Progenitor cell of endocrine pancreas (in vitro differentiated cells): ENCODE measurements at places on chromosomes 1 and 21.

- DNase-seq = no peak
- no peak overlapping the region for H3K4me3 ChIP-seq
- H3K27ac ChIP-seq = no peak overlapping the region
- peaks cover 5% of the 10 kb centered on the region for H3K4me1 ChIP-seq
- H3K27me3 ChIP-seq = no peaks in the 10 kb centered on the region
Observed at GRCh38 chr1:51303751-51304251, 26.6 kb downstream of the TTC39A start.

DNA sequence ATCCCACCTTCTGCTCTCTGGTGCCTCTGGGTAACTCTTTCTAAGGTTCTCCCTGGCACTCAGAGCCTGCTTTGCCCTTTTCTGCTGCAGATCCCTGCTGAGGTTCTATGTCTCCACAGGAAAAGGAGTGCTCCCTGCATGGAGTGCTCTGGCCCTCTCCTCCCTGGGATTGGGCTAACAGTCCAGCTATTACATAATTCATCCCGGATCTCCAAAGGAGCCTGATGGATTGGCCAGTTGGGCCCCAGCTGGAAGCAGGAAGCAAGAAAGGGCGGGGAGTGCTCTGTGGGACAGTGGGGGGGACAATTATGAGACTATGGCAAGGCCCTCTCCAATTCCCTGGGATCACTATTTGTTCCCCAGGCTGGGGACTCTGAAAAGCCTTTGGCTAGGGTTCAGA lies 51.9 kb upstream of the GOLT1A start:
- peaks cover 43% of the 10 kb centered on the region for H3K4me1 ChIP-seq
- H3K36me3 ChIP-seq = peaks cover 28% of the 10 kb centered on the region
- no peaks in the 10 kb centered on the region for H3K27me3 ChIP-seq
- no peak overlapping the region for H3K27ac ChIP-seq

DNA sequence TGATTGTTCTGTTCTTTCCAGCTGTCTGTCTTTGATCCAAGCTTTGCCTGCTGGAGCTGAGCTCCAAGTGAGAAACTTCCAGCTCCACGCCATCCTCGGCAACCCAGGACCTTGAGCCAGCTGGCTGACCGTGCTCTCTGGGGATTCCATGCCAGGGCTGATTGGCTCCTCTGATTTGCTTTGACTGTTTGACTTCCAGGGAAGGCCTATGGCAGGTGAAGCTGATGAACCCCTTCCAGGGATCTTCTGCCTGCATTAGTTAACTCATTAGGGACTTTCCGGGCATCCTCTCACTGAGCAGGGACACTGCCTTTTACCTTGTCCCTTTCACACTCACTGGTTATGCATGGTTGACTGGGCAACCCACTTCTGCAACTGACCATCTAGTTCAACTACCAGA lies 406.1 kb downstream of the RPS6KC1 start:
- peaks cover 4% of the 10 kb centered on the region for H3K4me1 ChIP-seq
- H3K27me3 ChIP-seq = peaks cover 5% of the 10 kb centered on the region
- no peak overlapping the region for H3K4me3 ChIP-seq
- DNase-seq = no peak
- H3K27ac ChIP-seq = no peak overlapping the region
- H3K36me3 ChIP-seq = no peaks in the 10 kb centered on the region

DNA sequence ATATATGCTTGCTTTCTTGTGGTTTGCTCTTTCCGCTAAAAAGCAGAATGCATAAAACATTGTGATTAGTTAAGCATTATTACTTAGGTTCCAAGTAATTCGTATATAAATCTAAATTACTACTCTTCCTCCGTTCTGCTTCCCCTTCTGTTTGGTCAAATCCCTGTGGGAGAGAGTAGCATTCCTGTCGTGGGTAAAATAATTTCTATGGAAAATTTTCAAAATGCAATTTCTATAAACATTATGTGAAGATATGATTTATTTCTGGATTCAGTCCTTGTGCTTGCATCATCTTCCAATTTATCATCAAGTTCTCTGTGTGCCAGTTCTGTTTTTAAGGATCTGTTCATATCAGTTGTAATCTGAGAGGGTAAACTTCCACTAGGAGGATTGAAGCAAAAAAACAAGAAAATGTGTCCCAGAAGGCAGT lies 7.2 kb upstream of the WARS2 start:
- H3K4me3 ChIP-seq = no peak overlapping the region
- H3K4me1 ChIP-seq = peaks cover under 1% of the 10 kb centered on the region
- H3K27ac ChIP-seq = no peak overlapping the region

DNA sequence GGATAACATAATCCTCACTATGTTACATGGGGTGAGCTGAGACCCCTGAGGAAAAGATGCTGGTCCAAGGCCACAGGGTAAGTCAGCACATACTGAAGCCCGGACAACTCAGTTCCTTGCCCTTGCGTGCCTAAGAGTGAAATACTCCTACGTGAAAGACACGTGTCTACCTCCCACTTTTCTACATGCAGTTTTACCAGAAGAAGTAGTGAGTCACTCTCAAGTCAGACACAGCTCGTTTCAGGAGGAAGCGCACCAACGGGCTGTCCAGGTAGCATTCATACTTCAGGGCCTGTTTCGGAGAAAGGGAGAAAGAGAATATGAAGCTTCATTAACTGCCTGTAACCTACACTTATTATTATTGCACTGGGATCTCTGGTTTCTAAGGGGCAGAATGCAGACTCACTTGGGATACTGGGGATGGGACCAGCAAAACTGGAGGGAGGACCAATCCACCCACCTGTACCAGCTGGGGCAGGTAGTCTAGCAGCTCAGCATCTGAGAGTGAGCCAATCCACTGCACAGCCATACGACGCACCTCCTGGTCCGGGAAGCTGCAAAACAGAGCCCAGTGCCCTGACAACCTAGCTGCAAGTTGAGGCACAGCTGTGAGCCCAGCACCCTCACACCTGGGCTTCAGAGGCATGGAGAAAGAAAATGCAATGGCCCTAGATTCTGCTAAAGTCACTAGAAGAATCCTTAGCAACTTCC lies 32.4 kb upstream of the PPP1R15B start:
- peaks cover 46% of the 10 kb centered on the region for H3K36me3 ChIP-seq
- peaks cover 4% of the 10 kb centered on the region for H3K4me1 ChIP-seq
- no peak overlapping the region for H3K27ac ChIP-seq
- H3K27me3 ChIP-seq = no peaks in the 10 kb centered on the region

GRCh38 chr1:35164893-35165292 lies 28.1 kb downstream of the SFPQ start:
- H3K27ac ChIP-seq = no peak overlapping the region
- H3K36me3 ChIP-seq = no peaks in the 10 kb centered on the region
- no peak overlapping the region for H3K4me3 ChIP-seq
- no peaks in the 10 kb centered on the region for H3K4me1 ChIP-seq

GRCh38 chr1:112504001-112504660 lies 4.6 kb upstream of the WNT2B start:
- peaks cover 82% of the 10 kb centered on the region for H3K27me3 ChIP-seq
- no peak for DNase-seq
- no peaks in the 10 kb centered on the region for H3K36me3 ChIP-seq
- H3K4me1 ChIP-seq = no peaks in the 10 kb centered on the region
- H3K4me3 ChIP-seq = no peak overlapping the region
- no peak overlapping the region for H3K27ac ChIP-seq

GRCh38 chr1:1197188-1197500 lies 9.2 kb downstream of the TNFRSF18 start:
- peaks cover 11% of the 10 kb centered on the region for H3K36me3 ChIP-seq
- H3K27me3 ChIP-seq = peaks cover 4% of the 10 kb centered on the region
- H3K27ac ChIP-seq = no peak overlapping the region
- no peak overlapping the region for H3K4me3 ChIP-seq

- H3K27ac ChIP-seq = no peak overlapping the region
- no peak for DNase-seq
- H3K4me1 ChIP-seq = peaks cover 8% of the 10 kb centered on the region
Observed at GRCh38 chr1:151134396-151134795, 12.0 kb downstream of the SEMA6C start.

DNA sequence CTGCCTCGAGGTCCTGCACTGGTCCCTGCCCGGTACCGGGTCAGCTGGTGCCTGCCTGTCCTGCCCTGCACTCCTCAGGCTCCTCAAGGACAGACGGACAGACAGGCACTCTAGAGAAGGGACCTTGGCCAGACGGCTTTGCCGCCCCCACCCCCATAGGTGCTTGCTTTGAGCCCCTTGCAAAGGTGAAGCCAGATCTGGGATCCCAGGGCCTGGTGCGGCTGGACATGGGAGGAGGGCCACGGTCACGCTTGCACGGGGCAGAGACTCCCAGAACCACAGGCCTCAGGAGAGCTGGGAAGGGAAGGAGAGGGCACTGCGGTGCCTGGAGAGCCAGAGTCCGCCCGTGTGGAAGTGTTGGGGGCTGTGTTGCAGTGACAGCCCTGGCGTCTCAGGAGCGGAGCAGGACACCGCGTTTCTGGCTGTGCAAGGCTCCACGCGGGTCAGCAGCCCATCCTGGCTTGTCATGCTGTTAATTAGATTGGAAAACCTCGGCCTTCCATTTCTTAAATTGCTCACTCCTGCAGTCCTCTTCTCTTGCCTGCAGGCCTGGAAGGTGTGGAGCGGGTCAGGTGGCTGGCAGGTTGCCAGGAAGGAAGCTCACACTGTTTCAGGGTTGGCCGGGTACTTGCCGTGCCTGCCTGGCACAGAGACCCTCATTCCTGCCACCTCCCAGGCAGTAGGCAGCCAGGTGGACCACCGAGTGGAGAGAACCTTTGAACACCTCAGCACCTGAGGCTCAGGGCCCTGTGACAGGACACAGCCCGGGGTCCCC lies 16.3 kb downstream of the COL18A1 start:
- no peak overlapping the region for H3K27ac ChIP-seq
- H3K27me3 ChIP-seq = no peaks in the 10 kb centered on the region
- no peak for DNase-seq
- peaks cover 41% of the 10 kb centered on the region for H3K4me1 ChIP-seq

DNA sequence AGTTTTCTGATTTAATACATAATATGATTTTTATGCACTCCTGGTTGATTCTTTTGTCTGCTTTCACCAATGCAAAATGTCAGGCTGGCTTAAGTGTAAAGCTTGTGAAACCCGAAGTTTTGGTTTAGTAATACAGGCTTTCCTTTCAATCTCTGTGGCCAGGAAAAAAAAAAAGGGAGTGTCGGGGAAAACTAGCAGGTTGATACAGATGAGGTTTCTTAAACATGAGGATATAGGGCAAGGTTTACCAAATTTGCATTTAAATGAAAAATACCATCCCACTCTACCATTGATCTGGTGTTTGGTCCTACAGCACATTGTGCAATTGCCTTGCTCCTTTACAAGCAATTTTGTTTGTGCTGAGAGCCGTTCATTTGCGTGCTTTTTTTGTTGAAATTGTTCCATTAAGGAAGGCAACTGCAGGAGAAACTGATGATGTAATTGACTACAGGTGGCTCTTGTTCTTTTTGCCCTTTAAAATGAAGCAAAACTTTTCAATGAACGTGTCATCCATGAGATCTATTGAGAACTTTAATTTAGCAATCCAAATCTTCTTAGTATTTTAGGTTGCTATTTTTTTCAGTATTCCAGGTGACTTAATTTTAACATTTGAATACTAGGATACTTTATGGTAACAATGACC lies 22.7 kb downstream of the CLIC6 start:
- H3K27me3 ChIP-seq = no peaks in the 10 kb centered on the region
- H3K4me3 ChIP-seq = no peak overlapping the region
- no peak overlapping the region for H3K27ac ChIP-seq
- DNase-seq = no peak

- H3K4me3 ChIP-seq = no peak overlapping the region
- DNase-seq = no peak
- H3K27ac ChIP-seq = no peak overlapping the region
- H3K27me3 ChIP-seq = peaks cover 2% of the 10 kb centered on the region
Observed at GRCh38 chr1:229900220-229900619, 166.8 kb upstream of the GALNT2 start.

DNA sequence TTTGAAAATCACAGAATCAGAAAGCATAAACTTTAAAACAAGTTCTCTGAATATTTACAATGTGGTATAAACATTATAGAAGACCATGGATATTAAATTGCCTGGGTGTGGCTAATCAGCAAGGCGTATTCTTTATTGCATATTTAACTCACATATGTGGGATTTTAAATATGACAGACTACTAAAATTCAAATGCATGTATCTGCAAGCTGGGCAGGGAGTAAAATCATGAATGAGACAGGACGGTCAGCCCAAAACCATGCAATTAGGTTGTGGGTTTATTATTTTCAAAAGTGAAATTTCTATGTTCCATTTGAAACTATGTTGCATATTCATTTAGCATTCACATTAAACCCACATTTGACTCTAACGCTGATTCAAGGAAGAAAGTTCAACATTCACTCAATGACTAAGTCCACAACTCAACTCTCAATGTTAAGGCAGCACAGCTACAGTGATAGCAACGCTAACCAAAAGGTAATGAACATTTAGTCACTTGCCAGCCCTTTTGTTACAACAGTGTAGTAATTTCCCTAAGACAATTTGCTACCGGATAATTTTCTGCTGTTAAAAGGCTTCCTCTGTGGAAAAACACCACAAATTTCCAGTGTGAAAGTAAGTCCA lies 6.3 kb upstream of the SYNJ1 start:
- H3K27ac ChIP-seq = no peak overlapping the region
- no peak for DNase-seq
- H3K4me3 ChIP-seq = no peak overlapping the region
- H3K4me1 ChIP-seq = no peaks in the 10 kb centered on the region
- H3K27me3 ChIP-seq = no peaks in the 10 kb centered on the region

GRCh38 chr1:68046423-68046822 lies 4.0 kb downstream of the DIRAS3 start:
- H3K4me1 ChIP-seq = peaks cover 5% of the 10 kb centered on the region
- DNase-seq = no peak
- no peaks in the 10 kb centered on the region for H3K36me3 ChIP-seq
- H3K27ac ChIP-seq = no peak overlapping the region

DNA sequence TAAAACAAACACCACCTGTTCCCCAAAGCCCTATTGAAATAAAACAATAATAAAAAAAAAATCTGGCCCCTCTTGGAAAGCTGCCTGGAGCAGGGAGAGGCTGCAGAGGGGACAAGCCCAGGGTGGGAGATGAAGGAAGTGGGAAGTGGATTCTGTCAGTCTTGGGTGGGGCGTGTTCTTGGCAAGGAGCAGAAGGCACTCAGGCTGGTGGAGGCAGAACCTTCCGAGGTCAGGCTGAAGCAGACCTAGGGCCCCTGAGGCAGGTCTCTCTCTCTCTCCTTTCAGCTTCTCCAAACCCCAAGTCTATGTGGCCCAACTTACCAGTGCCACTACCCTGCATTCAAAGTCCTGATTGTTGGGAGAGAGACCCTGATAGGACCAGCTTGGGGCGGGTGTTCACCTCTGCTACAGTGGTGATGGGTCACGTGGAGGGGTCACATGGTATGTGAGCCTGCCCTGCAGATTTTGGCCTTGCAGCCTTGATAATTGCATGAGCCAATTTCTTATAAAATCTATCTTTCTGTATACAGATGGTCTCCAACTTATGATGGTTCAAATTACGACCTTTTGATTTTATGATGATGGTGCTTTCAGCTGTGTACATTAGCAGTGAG lies 145.4 kb upstream of the C1orf174 start:
- H3K27me3 ChIP-seq = peaks cover 47% of the 10 kb centered on the region
- DNase-seq = no peak
- H3K36me3 ChIP-seq = no peaks in the 10 kb centered on the region
- no peak overlapping the region for H3K27ac ChIP-seq
- no peak overlapping the region for H3K4me3 ChIP-seq
- no peaks in the 10 kb centered on the region for H3K4me1 ChIP-seq
